ENCODE measurements at places on chromosomes 5 and 9. TPM values are rescaled to one million over a fixed set of nuclear protein-coding genes. Genes with fewer than 3 reads are reported as not detected.

SLC36A2 gene
- total RNA-seq = not detected

IL5 gene
- not detected for total RNA-seq

CLK4 gene
- total RNA-seq = 20.7 TPM

KCNV2 gene
- not detected for total RNA-seq

CTSV gene
- 36.9 TPM for total RNA-seq

ABCA1 gene
- total RNA-seq = 63.1 TPM

IRX4 gene
- total RNA-seq = 4.5 TPM

ANKRD18B gene
- 16.6 TPM for total RNA-seq

G3BP1 gene
- 267 TPM for total RNA-seq

DMRTA1 gene
- total RNA-seq = 3.4 TPM
